ENCODE measurements at places on chromosomes 12 and 14.
A peak's percentile ranks its signal among the peaks of the same experiment; 100 is the strongest.

DNA sequence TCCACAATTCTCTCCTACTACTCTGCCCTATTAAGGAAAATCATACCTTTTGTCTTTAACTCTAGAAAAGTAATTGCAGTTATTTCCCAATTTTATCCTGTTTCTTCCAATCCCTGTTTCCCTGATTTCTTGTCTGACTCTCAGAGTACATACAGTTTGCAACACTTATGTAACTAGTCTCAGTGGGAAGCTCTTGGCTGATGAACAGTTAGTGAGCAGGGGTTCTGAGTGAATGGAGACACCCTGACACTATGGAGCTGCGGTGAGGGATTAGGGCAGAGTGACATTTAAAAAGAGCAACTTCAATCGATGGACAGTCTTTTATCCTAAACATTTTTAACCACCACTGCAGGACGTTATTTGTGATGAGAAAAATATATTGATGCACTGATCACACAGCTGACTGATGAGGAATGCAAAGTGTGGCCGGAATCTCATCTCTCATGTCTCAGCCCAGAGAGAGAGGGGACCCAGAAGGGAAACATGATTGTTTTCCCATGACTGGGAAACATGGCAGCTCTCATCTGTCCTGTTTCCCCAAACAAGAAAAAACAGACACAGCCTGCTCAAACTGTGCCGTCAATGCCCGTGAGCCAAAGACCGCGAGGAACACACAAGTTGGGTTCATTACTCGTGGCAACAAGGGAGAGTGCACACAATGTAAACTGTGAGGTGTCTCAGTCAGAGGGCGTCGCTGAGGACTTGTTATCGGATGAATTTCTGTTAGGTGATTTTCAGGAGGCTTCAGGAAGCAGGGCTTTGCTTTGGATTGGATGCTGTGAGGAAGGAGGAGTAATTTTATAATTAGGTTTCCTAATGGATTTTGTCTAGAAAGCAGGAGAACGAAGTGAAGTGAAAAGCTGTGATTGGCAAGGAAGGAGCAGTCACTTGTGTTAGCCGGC lies 5.2 kb upstream of the SLC6A13 start:
- no peak for DNase-seq

DNA sequence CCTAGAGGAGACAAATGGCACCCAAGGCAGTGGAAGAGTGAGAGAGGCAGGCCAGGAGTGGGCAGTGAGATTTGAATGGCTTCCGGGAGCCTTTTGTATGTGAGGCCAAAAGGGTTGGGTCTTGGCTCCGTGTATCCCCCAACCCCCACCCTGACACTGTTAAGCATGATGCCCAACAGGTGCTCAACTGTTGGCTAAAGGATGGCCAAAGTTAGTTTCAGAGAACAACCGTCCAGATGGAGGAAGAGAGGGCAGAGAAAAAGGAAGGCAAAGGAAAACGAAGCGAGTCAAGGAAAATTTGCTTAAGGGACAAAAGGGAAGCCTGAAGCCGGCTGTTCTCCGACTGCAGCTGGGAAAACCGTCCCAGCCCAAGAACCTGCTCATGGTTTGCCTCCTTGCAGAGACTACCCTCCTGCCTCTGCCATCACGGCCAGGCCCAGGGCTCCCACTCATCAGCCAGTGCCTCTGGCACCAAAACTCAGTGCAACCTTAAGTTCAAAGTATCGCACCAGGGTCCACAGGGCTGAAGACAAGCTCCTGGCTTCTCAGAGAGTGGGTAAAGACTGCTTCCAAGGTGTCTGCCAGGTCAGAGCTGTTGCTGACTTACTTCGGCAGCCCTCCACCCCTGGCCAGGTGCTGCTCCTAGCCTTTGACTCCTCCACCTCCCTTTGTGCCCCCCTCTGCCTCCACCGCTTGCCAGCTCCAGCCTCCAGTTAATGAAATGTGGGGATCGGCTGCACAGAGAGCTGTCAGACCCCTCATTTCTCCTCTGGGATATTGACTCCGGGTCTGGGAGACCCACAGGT lies 4.2 kb upstream of the C1QL4 start:
- no peak for DNase-seq

- no peak for DNase-seq
These were observed 280.0 kb downstream of the DPF3 start for GRCh38 chr14:72613975-72614319.

GRCh38 chr12:119069147-119069642 lies 87.9 kb downstream of the SRRM4 start:
- DNase-seq, result no peak

- DNase-seq, result no peak
These were observed 126.9 kb upstream of the RAP1B start for GRCh38 chr12:68483592-68484383.

DNA sequence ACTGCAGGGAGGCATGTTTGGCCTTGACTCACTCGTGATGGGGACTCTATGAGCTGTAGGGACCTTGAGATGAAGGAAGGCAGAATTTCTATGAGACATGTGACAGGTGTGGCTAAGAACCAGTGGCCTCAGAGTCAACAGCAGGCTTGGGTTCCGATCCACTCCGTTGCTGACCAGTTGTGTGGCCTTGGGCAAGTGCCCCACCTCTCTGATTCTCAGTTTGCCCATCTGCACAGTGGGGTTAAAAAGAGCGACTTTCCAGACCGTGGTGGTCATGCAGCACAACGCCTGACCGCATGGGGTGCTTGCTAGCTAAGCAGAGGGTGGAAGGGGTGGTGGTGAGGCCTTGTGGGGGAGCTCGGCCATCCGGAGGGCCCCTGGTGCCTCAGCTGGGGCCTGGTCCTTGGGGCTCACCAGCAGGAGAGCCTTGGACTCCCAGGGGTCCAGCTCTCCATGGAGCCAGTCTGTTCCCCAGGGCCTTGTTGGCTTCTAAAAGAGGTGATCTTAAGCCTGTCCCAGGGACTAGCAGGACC lies 18.5 kb downstream of the PAPLN start:
- DNase-seq, result no peak

- no peak for DNase-seq
These were observed 40.8 kb downstream of the GALNT16 start for GRCh38 chr14:69300601-69301221.

DNA sequence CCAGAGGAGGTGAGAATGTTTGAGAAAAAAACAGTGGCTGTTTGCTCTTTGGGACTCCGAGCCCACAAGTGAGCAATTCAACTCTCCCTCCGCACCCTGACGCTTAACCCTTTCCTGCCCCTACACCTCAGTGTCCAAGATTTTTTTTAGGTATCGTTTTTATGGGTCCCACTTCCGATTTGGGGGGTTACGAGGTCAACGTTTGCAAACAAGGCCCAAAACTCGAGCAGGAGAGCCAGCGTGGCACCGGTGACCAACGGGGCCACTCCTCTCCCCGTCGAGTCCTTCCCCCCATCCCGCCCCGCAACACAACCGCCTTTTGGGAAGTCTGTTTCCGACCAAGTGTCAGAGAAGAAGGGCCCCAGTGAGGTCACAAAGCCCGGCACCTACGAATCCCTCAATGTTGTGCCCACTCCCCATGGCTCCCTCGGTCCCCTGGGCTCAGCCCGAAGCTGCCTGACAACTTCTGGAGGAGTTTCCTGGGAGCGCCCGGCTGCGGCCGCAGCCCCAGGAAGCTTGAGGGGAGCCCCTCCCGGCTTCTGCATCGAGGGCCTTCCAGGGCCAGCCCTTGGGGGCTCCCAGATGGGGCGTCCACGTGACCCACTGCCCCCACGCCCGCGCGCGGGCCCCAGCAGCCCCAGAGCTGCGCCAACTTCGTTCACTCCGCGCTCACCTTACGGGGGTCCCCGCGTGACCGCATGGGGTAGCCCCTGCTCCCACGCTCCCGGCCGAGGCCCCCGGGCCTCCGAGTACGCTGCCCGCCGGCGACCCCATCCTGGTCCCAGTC lies 1.2 kb downstream of the CDK2AP1 start:
- no peak for DNase-seq

DNA sequence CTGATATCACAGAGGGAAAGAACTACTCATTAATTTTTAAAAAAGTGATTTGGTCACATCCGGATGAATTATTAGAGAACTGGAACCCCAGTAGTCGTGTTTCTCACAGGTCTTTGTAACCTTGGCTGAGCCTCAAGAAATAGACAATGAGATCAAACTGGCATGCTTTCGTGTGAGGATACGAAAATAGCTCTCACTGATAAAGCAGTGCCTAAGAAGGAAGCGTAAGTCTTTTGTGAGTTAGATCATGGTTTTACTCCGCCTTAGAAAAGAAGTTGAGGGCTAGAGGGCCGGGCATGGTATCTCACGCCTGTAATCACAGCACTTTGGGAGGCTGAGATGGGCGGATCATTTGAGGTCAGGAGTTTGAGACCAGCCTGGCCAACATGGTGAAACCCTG lies 33.8 kb upstream of the GALNT16 start:
- DNase-seq, result no peak

DNA sequence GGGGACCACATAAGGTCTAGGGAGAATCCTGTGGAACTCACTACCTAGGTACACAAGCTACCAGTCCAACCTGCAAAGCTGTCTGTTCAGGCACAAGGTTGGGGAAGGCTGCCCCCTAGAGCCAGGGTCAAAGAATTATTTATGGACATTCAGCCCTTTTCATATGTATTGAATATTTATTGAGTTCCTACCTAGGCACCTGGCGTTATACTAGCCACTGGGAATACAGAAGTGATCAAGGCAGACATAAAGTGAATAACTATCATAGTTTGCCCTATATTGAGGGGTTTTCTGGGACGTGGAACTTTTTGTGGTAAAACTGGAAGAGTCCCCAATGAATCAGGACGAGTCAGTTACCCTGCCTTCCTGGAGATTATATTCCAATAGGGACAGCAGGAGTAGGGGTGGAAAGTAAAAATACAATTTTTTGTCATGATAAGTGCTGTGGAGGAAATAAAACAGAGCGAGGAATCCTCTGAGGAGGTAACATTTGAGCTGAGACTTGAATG lies 5.8 kb upstream of the SLC48A1 start:
- DNase-seq, result peak; percentile 66

DNA sequence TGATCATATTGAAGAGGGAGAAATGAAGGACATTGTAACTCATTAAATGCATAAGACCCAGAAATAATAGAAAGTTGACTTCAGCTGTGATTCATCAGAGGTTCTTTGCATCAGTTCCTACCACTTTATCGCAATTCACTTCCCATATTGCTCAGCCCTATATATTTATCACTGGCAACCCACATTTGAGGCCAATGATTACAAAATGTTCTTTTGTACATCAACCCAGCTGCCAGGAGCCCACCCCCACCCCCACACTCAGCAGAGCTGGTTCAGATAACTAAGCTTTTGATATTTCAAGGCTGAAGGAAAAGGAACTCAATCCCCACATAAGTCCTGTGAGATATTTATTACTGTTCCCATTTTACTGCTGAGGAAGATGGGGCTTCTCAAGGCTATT lies 51.2 kb upstream of the TMPO start:
- no peak for DNase-seq

All from stimulated activated CD4-positive, alpha-beta T cell treated with anti-CD3 and anti-CD28 coated beads, Interleukin-12 subunit alpha, Interleukin-12 subunit beta, amount 100 ng/mL, for 24 hours (primary cell).